Adrenal gland (tissue), 19 donors: ENCODE measurements at places on chromosomes 2 and 18. TPM values are rescaled to one million over a fixed set of nuclear protein-coding genes. Genes with fewer than 3 reads are reported as not detected.

Gene SERPINB11
- total RNA-seq, result not detected

Gene AAMP
- total RNA-seq, result 103 TPM

Gene GALNT3
- 0.90 TPM for total RNA-seq

Gene TUBA4B
- total RNA-seq, result not detected
